GM12878 (cell line): ENCODE measurements at places on chromosomes 1 and 21.

DNA sequence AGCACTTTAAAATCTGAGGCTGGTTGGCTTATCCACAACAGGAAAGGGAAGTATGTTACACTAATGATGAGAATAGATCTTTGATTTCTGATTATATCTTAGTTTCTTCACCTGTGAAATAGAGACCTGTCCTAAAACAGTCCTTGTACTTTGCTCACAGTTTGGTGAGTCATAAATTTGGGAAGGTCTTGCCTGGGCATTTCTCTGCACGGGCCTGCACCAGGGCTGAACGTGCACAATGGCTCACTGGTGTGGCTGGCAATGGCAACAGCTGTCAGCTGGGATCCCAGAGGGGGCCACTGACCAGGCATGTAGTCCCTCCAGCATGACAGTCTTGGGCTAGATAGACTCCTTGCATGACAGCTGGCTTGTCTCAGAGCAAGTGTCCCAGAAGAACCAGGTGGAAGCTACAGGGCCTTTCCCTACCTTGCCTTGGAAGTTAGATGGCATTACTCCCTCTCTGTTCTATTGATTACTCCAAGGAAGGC is 367.4 kb downstream of the DISC1 start:
- no peak for DNase-seq

GRCh38 chr1:235093696-235094592 is 34.7 kb downstream of the TOMM20 start:
- no peak for DNase-seq

- peak; percentile 9 for DNase-seq
Measured at GRCh38 chr1:165257969-165258459, 98.5 kb downstream of the LMX1A start.

GRCh38 chr1:82387012-82387366 is 586.3 kb downstream of the ADGRL2 start:
- DNase-seq: no peak

GRCh38 chr1:97271916-97272788 is 550.6 kb downstream of the PTBP2 start:
- no peak for DNase-seq

- DNase-seq: no peak
Measured at GRCh38 chr1:20716232-20716631, 1.6 kb downstream of the KIF17 start.
